MCF 10A (cell line): ENCODE measurements at places on chromosomes 6 and 20. TPM values are rescaled to one million over a fixed set of nuclear protein-coding genes. Genes with fewer than 3 reads are reported as not detected.

Gene NMBR
- not detected in 2 replicates for total RNA-seq

DNA sequence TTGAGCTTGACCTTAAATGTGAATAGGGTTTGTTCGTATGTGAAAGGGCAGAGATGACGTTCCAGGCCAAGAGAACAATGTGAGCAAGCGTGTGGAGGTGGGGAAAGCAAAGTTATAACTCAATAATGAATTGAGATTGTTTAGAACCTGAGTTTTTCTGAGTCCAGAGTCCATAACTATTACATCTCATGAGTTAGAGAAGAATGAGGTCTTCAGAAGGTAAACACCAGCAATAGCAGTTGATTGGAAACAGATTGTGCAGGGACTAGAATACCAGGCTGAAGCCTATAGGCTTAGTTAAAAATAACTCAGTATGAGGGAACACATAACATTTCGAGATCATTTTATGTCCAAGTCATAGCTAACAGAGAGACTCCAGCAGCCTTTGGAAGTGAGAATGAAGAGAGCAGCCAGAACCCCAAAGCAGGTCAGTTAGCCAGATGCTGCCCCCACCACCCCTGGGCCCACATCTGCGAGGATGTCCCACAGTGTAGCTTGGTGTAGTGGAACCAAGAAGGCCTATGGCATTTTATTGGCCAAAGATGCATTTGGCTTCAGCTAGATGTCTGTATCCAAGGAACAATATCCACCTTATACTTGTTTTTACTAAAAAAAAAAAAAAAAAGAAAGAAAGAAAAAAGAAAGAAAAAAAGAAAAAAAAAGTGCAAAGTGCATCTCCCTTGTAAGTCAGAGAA is 121.7 kb downstream of the TNFRSF21 start:
- DNase-seq = no peak

Gene MRAP2
- 0.15 and 0.33 TPM in 2 replicates for total RNA-seq

Gene HFE
- 2.8 and 5.2 TPM in 2 replicates for total RNA-seq

DNA sequence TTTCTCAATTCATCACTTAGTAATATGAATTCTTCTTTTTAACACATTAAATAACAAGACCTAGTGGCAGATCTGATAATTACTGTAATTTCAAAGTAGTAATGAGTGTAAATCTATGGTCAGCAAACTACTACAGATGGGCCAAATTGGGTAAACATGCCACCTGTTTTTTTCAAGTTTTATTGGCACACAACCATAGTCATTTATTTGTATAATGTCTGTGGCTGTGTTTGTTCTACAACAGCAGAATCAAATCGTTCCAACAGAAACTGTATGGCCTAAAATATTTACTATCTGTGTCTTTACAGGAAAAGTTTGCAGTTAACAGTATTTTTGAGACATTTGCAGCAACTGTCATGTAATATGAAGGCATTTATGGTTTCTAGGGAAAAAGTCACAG is 86.1 kb upstream of the EYA2 start:
- no peak for DNase-seq

DNA sequence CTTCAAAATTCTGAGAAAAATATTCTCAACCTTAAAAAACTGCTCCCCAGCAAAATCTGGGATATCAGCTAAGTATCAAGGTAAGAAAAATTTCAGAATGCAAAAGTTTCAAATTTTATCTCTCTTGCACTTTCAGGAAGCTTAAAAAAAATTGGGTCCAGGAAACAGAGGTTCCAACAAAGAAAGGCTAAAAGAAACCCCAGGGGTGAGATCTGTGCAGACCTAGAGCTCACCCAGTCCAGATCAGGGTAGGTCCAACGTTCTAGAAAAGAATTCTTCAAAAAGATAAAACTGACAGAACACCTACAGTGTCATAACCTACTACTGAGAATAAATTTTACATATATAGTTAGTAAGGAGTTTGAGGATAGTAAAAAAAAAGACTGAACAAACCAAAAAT is 23.5 kb downstream of the ILRUN start:
- DNase-seq = no peak

Gene PRICKLE4
- total RNA-seq = 0.93 and 1.5 TPM in 2 replicates

DNA sequence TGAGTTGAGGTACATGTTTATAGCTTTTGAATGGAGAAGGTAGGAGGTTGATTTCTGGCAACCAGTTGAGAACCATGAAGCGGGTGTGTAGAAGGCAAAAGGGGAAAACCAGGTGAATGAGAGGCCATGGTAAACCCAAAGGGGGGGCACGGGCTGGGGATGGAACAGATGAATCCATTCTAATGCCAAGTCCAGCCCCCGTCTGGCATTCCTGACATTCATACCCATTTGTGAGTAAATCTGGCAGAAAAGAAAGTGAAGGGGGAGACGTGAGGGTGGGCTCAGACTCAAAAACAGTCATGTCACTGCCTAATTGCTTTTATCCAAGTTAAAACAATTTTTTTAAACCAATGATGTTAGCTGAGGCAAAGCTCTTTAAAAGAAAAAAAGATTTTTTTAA is 172.8 kb upstream of the QKI start:
- DNase-seq = no peak

DNA sequence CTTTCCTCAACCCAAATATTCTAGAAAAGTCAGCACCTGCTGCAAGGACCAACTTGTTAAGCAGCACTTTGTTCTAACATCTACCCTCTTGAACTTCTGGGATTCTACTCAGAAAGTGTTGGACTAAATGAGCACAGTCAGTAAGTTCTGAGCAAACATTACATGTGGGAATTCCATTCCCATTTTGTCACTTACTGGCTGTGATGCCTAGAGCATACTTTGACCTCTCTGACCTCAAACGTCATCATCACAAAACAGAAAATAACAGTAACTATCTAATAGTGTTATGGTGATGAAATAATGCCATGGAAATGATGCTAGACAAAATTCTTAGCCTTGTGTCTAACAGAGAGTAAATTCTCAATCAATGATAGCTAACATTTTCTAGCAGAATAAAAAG is 829.4 kb downstream of the EPHA7 start:
- peak; percentile 4 for DNase-seq

DNA sequence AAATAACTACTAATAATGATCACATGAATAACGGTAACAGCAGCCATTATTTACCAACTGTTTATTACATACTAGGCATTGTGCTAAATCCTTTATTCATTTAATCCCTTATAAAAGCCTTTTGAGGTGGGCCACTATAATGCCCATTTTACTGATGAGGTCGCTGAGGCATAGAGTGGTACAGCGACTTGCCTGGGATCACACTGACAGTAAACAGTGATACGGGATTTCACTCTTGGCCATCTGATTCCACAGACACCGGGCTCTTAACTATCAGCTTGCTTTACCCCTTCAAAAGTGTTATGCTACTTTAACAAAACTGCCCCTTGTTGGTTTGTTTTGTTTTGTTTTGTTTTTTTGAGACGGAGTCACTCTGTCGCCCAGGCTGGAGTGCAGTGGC is 2.2 kb upstream of the RAB22A start:
- no peak for DNase-seq

- no peak for DNase-seq
These were observed 12.6 kb downstream of the ZC3H12D start for GRCh38 chr6:149472241-149472640.

Gene KHDC1L
- total RNA-seq = not detected in 2 replicates

Gene FILIP1
- 0.14 and 0.32 TPM in 2 replicates for total RNA-seq

- DNase-seq = no peak
These were observed 231.1 kb downstream of the SOX4 start for GRCh38 chr6:21824431-21825177.

Gene ZBP1
- total RNA-seq = not detected in 2 replicates

Gene C20orf202
- not detected in 2 replicates for total RNA-seq

DNA sequence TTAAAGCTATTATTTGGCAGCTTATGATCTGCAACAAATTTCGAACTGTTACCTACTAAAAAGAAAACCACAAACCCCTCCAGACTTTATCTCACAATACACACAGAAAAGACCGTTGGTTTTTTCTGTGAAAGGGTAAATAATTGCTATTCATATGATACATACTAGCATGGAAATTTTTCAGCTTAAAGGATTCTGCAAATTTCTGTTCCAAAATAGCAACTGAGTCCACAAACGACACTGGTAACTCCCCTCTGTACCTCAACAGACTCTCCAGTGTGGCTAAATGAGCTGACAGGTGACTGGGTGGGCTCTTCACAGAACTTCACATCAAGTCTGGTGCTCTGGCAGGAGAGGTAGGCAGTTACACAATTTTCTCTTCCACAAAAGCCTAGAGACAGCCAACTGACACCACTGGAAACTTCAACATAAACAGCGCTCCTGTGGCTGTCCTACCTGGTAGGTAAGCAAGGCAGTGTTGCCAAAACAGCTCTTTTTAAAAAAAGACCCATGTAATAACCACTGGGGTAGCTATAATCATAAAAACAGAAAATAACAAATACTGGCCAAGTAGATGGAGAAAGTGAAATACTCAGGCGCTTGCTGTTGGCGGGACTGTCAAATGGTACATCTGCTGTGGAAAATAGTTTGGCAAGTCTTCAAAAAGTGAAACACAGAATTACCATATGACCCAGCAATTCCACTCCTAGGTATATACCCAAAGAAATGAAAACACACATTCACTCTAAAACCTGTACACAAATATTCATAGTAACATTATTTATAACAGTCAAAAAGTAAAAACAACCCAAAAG is 37.8 kb downstream of the ELOVL5 start:
- DNase-seq = no peak

DNA sequence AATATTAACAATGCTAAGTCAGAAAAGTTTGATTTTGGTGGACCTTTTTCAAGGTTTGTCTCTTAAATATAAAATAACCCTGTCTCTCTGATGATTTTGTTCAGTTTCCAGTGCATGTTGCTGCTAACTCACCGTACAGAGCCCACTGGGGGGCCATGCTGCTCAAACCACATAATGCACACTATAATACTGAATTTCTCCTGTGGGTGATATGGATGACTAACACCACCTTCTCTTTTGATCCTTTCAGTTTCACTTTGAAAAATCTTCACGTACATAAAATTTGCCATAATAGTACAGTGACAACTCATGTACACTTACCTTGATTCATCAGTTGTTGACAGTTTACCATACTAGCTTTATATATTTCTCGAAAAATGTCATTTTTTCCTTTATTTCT is 506.6 kb upstream of the MAN1A1 start:
- DNase-seq = peak; percentile 16
